ENCODE measurements at places on chromosomes 4 and X. TPM values are rescaled to one million over a fixed set of nuclear protein-coding genes. Genes with fewer than 3 reads are reported as not detected.

DNA sequence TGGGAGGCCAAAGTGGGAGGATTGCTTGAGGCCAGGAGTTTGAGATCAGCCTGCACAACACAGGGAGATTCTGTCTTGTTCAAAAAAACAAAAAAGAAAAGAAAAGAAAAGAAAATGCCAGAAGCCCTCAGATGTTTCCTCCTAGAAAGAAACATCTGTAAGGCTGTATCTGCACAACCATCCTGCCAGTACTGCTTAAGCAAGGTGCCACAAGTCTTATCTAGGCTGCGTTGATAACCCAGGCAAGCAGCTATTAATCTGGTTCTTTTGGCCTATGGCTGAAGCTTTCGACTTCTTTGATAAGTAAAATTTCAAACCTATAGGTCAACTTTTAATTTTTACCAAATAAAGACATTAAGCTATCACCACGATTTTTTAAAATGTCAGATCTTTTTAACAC, 3.1 kb downstream of the COX18 start:
- H3K4me1 ChIP-seq: no peaks in the 10 kb centered on the region
- H3K36me3 ChIP-seq: no peaks in the 10 kb centered on the region
- H3K27ac ChIP-seq: no peak overlapping the region
- no peak overlapping the region for H3K4me3 ChIP-seq

GRCh38 chrX:125782184-125782583, 383.9 kb downstream of the DCAF12L2 start:
- DNase-seq: no peak
- no peak overlapping the region for H3K27ac ChIP-seq
- no peaks in the 10 kb centered on the region for H3K4me1 ChIP-seq
- no peaks in the 10 kb centered on the region for H3K27me3 ChIP-seq

DNA sequence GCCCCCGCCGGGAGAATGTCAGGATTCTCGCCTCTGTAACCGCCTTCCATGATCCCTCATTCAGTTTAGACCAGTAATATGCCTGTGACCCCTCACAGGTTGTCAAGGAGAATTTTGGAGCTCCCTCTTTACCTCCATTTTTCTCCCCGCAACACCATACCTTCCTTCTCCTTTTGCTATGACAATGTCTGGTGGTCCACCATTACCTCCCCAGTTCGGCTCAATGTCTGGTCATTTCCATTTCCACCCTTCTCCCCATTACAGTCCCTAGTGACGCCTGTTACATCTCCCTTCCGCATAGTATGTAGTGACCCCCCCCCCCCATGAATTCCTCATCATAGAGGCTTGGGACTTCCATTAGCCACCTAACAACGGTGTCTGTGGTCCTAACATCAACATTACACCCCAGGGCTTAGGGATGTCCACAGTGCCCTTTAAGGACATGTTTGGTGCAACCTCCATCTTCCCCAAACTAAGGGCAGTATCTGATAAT, 700 bp downstream of the ARAF start:
- peak overlapping the region; percentile 76 for H3K4me3 ChIP-seq
- H3K4me1 ChIP-seq: no peaks in the 10 kb centered on the region
- no peaks in the 10 kb centered on the region for H3K36me3 ChIP-seq
- no peaks in the 10 kb centered on the region for H3K27me3 ChIP-seq

DNA sequence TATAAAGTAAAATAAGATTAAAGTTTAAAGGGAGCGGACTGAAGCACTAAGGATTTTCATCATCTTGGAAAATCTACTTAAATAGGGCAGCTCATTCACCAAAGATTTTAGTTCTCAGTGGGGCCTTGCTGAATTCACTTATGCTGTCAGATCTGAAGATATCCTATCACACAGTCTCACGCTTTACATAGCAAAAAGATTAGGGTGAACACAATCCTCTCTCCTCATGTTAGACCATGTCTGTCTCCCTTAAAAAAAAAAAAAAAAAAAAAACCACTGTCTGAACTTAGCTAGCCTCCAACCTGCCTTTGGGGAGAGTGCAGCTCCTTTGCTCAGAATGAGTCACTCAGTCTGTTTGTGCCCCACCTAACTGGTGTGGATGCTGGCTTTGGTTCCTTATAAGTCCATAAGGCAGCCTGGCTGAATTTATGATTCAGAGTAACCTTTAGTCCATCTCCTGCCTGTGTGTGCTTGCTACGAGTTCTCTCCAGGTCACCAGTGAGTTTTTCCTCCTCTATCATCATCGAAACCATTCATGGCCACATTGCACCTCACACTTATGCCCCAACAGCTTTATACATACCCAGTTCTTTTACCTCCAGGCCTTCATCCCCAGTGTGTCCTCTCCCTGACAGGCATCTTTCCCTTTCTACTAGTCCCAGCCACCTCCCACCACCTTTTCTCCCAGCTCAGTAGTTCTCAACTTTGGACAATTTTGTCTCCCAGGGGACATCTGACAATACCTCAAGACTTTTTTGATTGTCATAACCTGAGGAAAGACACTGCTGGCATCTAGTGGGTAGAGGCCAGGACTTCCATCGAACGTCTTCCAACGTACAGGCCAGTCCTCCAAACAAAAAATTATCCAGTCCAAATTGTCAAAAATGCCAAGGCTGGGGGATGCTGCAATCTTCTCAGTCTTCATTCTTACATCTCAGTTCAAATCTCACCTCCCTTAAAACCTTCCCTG, 220.7 kb upstream of the EMCN start:
- peaks cover 3% of the 10 kb centered on the region for H3K4me1 ChIP-seq
- H3K36me3 ChIP-seq: no peaks in the 10 kb centered on the region
- no peak for DNase-seq
- no peak overlapping the region for H3K4me3 ChIP-seq
- H3K27me3 ChIP-seq: no peaks in the 10 kb centered on the region
- no peak overlapping the region for H3K27ac ChIP-seq

GRCh38 chr4:10734697-10735096, 50.1 kb upstream of the CLNK start:
- H3K4me1 ChIP-seq: no peaks in the 10 kb centered on the region
- no peaks in the 10 kb centered on the region for H3K27me3 ChIP-seq
- DNase-seq: no peak
- no peak overlapping the region for H3K4me3 ChIP-seq
- no peaks in the 10 kb centered on the region for H3K36me3 ChIP-seq

The PARM1 gene
- total RNA-seq: 48.5 TPM

Measured in aorta (tissue), 5 donors.